Hepatocyte (in vitro differentiated cells): ENCODE measurements at places on chromosomes 7 and 10. TPM values are rescaled to one million over a fixed set of nuclear protein-coding genes. Genes with fewer than 3 reads are reported as not detected.

Gene ZNF783
- total RNA-seq, result 6.5 and 7.9 TPM in 2 replicates

Gene SAMD9
- total RNA-seq, result 2.6 and 4.4 TPM in 2 replicates

Gene AMPH
- 1.6 and 2.0 TPM in 2 replicates for total RNA-seq

Gene SPDYE5
- not detected in 2 replicates for total RNA-seq

Gene ASAH2B
- total RNA-seq, result 4.3 and 5.8 TPM in 2 replicates

Gene DNAH11
- 0.43 and 2.0 TPM in 2 replicates for total RNA-seq

Gene FANK1
- 0.88 and 6.0 TPM in 2 replicates for total RNA-seq

DNA sequence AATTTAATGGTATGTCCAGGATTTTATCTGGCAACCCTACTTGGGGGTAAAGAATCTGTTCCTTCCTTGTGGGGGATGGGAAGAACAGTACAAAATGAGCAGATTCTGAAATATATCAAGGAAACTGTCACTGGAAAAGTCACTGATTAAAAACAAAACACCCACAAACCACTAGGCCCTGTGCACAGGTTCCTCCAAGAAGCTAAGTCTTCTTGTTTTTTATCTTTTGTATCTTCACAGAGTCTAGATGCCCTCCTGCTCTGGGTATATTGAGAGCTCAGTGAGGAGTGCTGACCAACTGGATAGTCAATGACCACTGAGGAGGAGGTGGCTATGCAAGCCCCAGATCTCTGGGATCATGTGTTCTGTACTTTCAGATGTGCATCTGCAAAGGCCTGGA is 86.8 kb upstream of the ANKRD1 start:
- H3K27me3 ChIP-seq, result no peaks in the 10 kb centered on the region
- no peaks in the 10 kb centered on the region for H3K36me3 ChIP-seq
- H3K4me3 ChIP-seq, result no peak overlapping the region
- no peak overlapping the region for H3K27ac ChIP-seq
- H3K4me1 ChIP-seq, result no peaks in the 10 kb centered on the region
- DNase-seq, result no peak

- no peaks in the 10 kb centered on the region for H3K36me3 ChIP-seq
- no peak overlapping the region for H3K4me3 ChIP-seq
- H3K27ac ChIP-seq, result no peak overlapping the region
- no peak for DNase-seq
- no peaks in the 10 kb centered on the region for H3K27me3 ChIP-seq
These were observed 134.9 kb upstream of the CACNA2D1 start for GRCh38 chr7:82578430-82578829.

DNA sequence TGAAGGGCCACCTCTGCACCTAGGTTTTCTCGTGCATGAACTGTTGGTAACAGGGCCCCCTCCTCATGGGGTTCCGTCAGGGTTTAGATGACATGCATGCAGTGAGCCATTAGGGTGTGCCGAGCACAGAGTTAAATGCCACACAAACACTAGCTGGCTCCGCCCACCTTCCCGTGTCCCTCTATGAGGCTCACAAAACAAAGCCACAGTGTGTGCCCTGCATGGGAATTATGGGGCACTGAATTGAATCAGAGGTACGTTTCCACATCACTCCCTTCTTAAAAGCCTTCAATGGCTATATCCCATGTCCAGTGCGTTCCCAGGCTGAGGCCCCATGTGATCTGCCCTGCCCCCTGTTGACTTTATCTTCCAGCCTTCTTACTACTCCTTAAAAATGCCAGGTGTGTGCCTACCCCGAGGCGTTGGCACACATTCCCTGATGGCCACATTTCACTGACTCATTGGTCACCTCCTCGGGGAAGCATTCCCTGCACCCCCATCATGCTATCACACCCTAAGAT is 35.7 kb downstream of the GSDME start:
- no peak overlapping the region for H3K4me3 ChIP-seq
- H3K27me3 ChIP-seq, result no peaks in the 10 kb centered on the region
- DNase-seq, result no peak
- no peaks in the 10 kb centered on the region for H3K36me3 ChIP-seq
- no peaks in the 10 kb centered on the region for H3K4me1 ChIP-seq
- no peak overlapping the region for H3K27ac ChIP-seq

DNA sequence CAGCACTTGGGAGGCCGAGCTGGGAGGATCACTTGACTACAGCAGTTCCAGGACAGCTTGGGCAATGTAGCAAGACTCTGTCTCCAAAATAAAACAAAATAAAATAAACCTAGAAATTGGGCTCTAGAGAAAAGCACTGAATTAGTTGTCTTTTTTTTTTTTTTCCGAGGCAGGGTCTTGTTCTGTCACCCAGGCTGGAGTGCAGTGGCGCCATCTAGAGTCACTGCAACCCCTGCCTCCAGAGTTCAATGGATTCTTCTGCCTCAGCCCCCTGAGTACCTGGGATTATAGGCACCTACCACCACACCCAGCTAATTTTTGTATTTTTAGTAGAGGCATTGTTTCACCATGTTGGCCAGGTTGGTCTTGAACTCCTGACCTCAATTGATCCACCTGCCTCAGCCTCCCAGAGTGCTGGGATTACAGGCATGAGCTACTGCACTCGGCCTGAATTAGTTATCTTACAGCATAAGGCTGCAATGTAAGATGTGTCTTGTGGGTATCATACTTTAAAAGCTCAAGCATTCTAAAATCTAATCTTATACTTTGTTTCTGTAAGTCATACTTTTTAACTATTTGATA is 12.8 kb downstream of the MEIG1 start:
- H3K4me1 ChIP-seq, result no peaks in the 10 kb centered on the region
- no peak for DNase-seq
- no peak overlapping the region for H3K27ac ChIP-seq
- H3K36me3 ChIP-seq, result no peaks in the 10 kb centered on the region
- H3K27me3 ChIP-seq, result no peaks in the 10 kb centered on the region

- no peaks in the 10 kb centered on the region for H3K36me3 ChIP-seq
- no peaks in the 10 kb centered on the region for H3K4me1 ChIP-seq
- no peak for DNase-seq
These were observed 135.7 kb upstream of the TMEM229A start for GRCh38 chr7:124168616-124169015.

GRCh38 chr10:122264931-122265330 is 6.2 kb upstream of the BTBD16 start:
- H3K4me3 ChIP-seq, result no peak overlapping the region
- no peak for DNase-seq
- peaks cover 4% of the 10 kb centered on the region for H3K36me3 ChIP-seq
- H3K27ac ChIP-seq, result peak overlapping the region; percentile 59
- peaks cover 36% of the 10 kb centered on the region for H3K4me1 ChIP-seq

- no peak overlapping the region for H3K27ac ChIP-seq
- DNase-seq, result peak; percentile 70
- H3K4me3 ChIP-seq, result no peak overlapping the region
- no peaks in the 10 kb centered on the region for H3K4me1 ChIP-seq
These were observed 13.9 kb downstream of the DNAJC1 start for GRCh38 chr10:21989453-21990154.

- H3K4me1 ChIP-seq, result no peaks in the 10 kb centered on the region
- no peak overlapping the region for H3K4me3 ChIP-seq
- no peak overlapping the region for H3K27ac ChIP-seq
- H3K27me3 ChIP-seq, result no peaks in the 10 kb centered on the region
- H3K36me3 ChIP-seq, result peaks cover 4% of the 10 kb centered on the region
- no peak for DNase-seq
These were observed 16.3 kb upstream of the CYREN start for GRCh38 chr7:135186841-135187253.

DNA sequence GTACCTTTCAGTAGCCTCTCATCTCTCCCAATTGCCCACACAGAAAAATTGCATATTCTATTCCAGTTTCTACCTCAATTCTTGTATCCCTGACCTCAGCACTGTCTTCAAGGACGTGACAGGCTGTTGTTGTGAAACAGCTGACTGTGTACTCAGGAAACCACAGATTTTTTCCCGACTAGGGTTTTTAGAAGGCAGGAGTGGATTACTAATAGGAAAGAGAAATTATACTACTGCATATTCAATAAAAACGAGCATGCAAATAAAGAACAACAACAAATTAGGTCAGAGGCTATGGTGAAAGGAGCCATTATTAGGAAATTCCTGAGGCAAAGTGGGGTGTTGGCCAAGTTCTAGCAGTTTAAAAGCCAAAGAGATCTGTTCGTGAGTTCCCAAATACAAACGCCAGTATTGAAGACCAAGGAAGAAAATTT is 93.4 kb downstream of the DOCK4 start:
- no peak for DNase-seq
- H3K4me3 ChIP-seq, result no peak overlapping the region
- no peak overlapping the region for H3K27ac ChIP-seq
- no peaks in the 10 kb centered on the region for H3K27me3 ChIP-seq

- no peak for DNase-seq
- no peaks in the 10 kb centered on the region for H3K4me1 ChIP-seq
- no peak overlapping the region for H3K27ac ChIP-seq
- no peaks in the 10 kb centered on the region for H3K36me3 ChIP-seq
These were observed 193.7 kb upstream of the CSTF2T start for GRCh38 chr10:51892965-51893658.

GRCh38 chr7:37601321-37601720 is 82.2 kb upstream of the GPR141 start:
- no peaks in the 10 kb centered on the region for H3K4me1 ChIP-seq
- no peak overlapping the region for H3K27ac ChIP-seq
- H3K27me3 ChIP-seq, result no peaks in the 10 kb centered on the region
- DNase-seq, result no peak

DNA sequence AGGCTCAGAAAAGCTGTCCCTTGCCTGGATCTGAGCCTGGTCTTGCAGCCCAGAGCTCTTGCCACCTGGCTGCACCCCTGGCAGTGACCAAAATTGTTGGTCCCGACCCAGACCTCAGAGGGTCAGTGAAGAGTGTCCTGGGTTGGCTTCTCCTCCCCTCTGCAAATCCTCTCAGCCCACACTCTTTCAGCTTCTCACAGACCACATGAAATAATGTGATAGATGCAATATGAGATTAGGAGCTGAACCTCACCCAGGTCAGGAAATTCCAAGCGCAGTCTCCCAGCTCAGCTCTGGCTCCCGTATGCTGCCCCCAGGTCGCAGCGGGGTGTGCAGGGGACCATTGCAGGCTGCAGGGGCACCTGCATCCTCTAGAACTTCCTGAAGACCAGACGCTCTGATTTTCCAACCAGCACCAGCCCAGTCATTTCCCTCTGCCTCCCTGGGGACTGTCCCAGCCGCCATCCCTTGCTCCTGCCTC is 19.6 kb upstream of the RET start:
- no peak overlapping the region for H3K4me3 ChIP-seq
- no peak for DNase-seq
- H3K36me3 ChIP-seq, result no peaks in the 10 kb centered on the region

GRCh38 chr10:102450374-102451104 is 804 bp downstream of the C10orf95 start:
- H3K27me3 ChIP-seq, result no peaks in the 10 kb centered on the region
- no peaks in the 10 kb centered on the region for H3K36me3 ChIP-seq
- H3K4me1 ChIP-seq, result peaks cover 27% of the 10 kb centered on the region
- peak overlapping the region; percentile 60 for H3K4me3 ChIP-seq
- peak; percentile 89 for DNase-seq

DNA sequence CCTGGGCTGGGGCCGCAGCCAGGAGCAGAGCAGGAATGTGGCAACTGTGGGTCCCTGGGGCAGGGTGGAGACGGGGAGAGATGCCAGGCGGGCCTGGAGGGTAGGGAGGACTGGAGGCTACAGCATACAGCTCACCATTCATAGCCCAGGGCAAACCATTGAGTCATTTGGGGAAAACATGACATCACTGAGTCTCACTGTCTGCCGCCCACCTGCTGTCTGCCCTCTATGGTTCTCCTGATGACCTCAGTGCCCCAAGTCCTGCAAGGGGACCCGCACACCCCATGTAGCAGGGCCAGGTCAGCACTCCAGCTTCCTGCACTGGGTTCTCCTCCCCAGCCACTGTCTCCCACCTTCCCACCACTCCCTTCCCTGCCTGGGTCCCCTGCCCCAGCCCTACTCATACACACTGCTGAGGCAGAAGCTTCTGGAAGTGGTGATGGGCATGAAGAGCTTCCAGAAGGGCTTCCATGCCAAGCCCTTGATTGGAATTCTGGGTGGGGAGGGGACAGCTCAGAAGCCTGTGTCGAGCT is 10.4 kb downstream of the CHST3 start:
- no peaks in the 10 kb centered on the region for H3K36me3 ChIP-seq
- no peak overlapping the region for H3K4me3 ChIP-seq
- DNase-seq, result no peak
- H3K27ac ChIP-seq, result no peak overlapping the region
